NCI-H1436 (cell line): ENCODE measurements at places on chromosomes 2 and 18.

- no peak for DNase-seq
These were observed 2.4 kb upstream of the CLEC4F start for GRCh38 chr2:70822843-70823242.

GRCh38 chr2:218853766-218854165, 5.8 kb upstream of the WNT6 start:
- peak; percentile 22 for DNase-seq

DNA sequence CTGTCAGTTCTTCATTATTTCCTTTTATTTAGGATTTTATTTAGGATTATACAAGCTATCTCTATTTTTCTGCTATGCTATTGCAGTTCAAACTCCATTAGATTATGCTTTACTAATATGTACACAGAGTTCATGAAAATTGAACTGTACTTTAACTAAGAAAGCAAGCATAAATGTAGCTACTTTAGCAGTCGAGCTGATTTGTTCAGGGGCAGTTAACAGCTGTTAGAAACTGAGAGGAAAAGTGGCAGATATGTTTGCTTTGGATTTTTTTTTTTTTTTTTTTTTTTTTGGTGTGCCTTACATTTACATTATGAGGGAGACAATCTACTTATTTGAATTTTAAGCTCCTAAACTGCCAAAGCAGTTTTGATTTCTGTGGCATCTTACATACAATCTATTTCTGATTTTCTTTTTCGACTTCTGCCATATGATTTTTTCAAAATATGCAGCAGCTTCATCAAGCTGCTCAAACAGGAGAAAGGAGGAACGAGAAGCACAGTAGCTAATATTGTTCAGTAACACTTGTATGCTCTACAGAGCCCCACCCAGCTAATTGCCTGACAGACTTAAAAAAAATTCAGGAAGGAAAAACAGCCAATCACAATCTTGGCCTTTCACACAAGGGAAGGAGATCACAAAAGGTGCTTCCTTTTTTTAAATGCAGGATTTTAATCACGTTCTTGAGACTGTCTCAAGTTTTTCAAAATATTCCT, 233.4 kb upstream of the SIX3 start:
- peak; percentile 77 for DNase-seq

GRCh38 chr2:88199912-88200682, 30.0 kb downstream of the THNSL2 start:
- no peak for DNase-seq

DNA sequence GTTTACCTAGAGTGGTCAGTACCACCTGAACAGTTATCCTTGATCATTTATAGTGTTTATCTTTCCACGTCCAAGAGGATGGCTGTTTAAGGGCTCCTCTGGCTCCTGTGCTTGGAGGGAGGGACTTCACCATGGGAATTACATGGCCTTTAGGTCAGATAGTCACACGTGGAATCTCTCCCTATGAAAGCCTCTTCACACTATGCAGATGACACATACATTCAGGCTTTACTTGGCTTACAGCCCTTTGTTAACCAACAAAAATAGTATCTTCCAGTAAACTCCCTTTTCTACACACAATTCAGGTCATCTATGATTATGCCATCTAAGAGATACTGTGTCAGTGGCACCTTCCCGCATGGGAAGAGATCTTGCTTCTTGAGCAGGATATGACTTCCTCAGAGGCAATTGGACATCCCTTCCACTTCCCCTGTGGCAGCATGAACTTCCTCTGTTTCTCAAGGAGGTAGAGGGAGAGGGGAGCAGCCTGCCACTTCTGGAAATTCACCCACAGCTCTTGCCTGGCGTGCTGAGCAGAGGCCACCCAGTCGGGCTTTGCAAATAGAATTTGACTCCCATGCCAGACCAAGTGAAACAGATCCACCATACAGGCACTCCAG, 53.5 kb downstream of the COLEC12 start:
- DNase-seq: no peak

GRCh38 chr18:54150226-54150625, 74.2 kb downstream of the MBD2 start:
- no peak for DNase-seq

DNA sequence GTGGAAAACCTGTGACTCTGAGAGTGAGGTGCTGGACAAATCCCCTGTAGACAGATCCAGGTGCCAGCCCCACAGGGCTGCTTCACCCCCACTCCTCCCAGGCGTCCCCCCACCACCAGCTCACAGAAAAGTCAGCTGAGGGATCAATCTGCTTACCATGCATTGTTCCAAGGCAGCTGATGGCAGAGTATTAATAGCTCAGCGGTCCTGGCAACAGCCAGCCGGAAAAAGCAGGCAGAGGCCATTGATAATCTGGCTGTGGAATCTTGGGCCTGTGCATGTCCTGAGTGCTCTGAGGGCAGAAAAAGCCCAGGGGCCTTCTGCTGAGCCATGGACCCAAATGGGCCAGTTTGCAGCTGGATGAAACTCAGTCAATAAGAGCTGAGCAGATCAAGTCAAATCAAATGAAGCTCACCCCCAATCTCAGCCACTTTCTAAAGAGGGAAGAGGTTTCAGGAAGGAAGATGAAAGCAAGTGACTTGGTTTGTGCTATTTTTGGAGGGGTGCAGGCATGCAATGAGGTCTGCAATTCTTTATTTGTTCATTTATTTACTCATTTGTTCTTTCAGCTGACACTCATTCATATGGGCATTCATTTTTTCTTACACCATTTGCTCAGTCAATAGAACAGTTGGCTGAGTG, 63.4 kb downstream of the GYPC start:
- no peak for DNase-seq

- DNase-seq: no peak
These were observed 683 bp downstream of the PTRHD1 start for GRCh38 chr2:24792542-24792873.

GRCh38 chr2:143420313-143420712, 291.1 kb downstream of the ARHGAP15 start:
- no peak for DNase-seq

- DNase-seq: peak; percentile 51
These were observed 19.2 kb downstream of the DAW1 start for GRCh38 chr2:227890495-227891079.

- no peak for DNase-seq
These were observed 42.1 kb upstream of the SIGLEC15 start for GRCh38 chr18:45783097-45784075.

- no peak for DNase-seq
These were observed 6.3 kb downstream of the CFLAR start for GRCh38 chr2:201122276-201122675.

GRCh38 chr2:204670124-204670523, 124.8 kb downstream of the PARD3B start:
- no peak for DNase-seq
